ENCODE measurements at places on chromosomes 5 and 9.

DNA sequence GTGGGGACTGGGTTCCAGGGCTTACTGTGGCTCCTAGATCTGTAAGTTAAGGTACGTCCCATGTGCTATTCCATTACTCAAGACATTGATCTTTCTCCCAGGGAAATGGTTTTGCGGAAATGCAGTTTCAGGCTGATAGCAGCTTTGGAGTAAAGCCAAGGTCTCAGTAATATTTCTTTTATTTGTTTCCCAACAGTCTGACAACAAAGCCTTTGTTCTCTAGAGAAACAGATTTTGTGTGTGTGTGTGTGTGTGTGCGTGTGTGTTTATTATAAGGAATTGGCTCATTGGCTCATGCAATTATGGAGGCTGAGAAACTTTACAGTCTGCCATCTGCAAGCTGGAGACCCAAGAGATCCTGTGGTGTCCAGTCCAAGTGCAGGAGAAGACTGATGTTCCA lies 12.1 kb upstream of the POC5 start:
- no peak for DNase-seq

GRCh38 chr9:27818348-27818747 lies 245.1 kb upstream of the C9orf72 start:
- DNase-seq, result no peak

DNA sequence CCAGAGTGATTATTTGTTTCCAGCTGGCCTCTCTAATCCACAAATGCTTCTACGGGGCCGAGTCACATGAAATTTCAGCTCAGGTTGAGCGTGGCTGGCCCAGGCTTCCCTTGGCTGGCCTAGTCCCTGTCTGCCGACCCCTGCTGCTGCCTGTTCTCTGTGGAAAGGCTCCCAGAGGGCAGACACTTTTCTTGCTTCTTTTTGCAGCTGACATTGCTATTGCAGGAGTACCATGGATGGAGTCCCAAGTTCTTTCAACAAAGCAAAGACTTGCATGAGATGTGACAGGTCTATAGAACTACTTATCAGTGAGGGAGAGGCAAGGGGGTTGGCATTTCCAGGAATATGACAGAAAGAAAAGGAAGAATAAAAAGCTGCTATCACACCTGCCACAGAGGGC lies 287.4 kb upstream of the ARRDC3 start:
- no peak for DNase-seq

- DNase-seq, result peak; percentile 79
Observed at GRCh38 chr9:88477300-88477751, 57.7 kb upstream of the NXNL2 start.

DNA sequence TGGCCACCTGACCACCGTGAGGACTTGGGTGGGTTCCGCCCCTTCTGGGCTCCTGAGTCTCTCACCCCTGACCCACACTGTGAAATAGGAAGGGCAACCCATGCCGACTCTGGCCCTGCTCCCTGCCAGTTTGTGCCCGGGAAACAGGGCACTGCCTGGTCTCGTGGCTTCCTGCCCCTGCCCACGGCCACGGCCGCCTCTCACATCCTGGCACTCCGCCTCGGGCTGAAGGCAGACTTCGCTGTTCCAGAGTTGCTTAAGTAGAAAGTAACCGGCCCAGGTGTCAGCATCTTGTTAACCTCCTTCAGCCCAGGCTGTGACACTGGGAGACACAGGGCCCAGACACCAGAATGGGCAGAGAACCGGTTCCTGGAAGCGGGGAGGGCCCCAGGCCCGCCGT lies 68.7 kb upstream of the RNU6ATAC start:
- no peak for DNase-seq

GRCh38 chr5:89087128-89087527 lies 204.1 kb upstream of the MEF2C start:
- no peak for DNase-seq

DNA sequence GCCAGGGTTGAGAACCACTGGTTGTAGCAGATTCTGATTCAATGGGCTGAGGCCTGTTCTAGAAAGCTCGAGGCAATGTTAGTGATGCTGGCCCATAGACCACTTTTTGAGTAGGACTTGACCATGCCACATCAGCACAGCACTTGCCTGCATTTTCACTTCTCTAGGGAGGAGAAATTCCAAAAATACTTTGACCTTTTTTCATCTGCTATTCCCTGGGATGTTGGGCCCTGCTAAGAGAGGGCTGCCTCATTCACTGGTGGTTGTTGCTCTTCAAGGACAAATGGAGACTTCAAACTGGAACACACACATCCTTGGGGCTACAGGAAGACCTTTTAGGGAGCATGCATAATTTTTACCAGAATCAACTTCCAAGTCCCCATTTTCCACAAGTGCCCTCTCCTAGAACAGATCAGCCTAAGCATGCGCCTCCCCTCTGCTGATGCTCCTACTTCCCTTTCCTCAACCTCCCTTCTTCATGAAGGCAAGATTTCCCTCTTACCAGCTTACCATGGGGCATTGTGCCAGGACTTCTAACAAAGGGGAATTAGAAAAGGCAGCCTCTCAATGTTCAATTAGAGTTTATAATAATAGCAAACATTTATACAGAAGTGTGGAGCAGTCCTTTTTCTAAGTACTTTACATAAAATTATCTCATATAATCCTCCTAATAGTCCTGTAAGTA lies 12.7 kb upstream of the TGFBI start:
- DNase-seq, result no peak

Data from AG08396 (cell line).